CD14-positive monocyte (primary cell): ENCODE measurements at places on chromosomes 2 and 18.

DNA sequence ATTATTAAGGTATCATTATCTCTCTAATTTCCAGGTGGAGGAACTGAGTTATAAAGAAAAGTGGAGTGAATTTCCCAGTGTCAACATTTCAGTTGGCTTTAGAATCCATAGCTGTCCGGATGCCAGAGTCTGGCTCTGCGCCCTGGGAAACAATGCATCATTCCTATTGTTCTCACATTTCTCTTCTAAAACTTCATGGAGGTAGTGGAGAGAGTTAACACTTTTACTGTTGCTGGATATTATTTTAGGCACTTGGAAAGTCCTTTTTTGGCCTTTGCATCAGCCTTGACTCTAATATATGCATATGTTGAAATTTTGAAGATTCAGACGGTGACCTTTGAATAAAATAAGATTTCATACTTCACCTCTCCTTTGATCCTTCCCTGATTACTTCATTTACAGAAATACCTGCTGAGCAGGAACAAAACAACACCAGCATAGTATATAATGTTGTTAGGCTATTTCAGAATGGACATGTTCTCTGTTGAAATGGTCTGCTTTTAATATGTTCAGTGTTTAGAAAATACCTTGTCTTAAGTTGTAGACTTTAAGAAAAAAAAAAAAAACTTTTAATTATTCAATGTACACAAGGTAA is 148.8 kb downstream of the EPHA4 start:
- no peak for DNase-seq

GRCh38 chr18:3832025-3832638 is 382.2 kb downstream of the TGIF1 start:
- DNase-seq, result no peak

- no peak for DNase-seq
Measured at GRCh38 chr2:114113518-114113917, 223.6 kb downstream of the ACTR3 start.

DNA sequence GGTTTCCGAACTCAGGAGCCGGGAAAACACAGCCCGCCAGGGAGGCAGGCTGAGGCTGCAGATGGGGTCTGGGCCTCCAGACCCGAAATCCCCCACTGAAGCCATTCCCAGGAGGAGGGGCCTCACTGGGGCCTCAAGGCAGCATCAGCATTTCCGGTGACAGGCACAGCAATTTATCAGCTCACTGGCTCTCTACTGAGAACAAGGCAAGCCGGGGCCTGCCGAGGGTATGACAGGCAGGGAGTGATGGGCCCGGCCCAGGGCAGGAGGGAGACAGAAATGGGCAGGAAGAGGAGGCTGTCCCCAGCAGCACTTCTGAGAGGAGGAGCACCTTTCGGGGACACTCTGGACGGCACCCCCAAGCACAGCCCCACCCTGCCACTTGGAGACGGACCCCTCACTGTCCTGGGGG is 12.5 kb downstream of the SDC1 start:
- DNase-seq, result no peak

GRCh38 chr2:219451661-219452360 is 17.2 kb downstream of the SPEG start:
- no peak for DNase-seq

GRCh38 chr2:12097859-12098258 is 351.4 kb downstream of the LPIN1 start:
- DNase-seq, result no peak

DNA sequence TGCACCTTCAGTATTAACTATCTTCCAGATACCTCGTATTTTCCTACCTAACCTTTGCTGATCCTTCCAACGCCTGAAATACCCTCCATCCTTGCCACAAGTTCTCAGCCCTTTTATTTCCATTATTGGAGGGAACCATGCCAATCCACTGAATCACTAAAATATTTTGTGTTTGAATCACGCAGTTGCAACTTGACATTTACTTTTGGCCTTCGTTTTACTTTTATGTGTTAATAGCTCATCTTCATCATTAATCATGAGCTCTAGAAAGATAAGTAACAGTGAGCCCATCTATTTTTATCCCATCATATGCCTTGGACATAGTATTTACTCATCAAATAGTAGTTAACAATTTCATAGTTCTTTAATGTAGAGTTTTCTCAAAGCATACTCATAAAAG is 463.2 kb downstream of the THSD7B start:
- no peak for DNase-seq
